T-helper 2 cell (primary cell): ENCODE measurements at places on chromosomes 4 and X.

DNA sequence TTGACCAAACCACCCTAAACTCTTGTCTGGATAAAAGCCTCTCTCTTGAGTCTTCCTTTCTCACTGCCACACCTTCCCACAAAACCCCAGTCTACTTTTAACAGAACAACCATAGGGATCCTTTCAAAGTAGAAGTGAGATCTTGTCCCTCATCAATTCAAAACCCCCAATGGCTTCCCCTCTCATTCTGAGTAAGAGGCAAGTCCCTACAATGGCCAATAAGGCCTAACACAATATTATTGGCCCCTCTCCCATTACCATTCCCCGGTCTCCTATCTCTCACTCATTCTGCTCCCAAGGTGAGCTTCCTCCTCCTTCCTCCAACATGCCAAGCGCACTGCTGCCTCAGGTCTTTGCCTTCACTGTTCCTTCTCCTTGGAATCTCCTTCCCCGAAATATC lies 57.1 kb downstream of the REELD1 start:
- no peak for DNase-seq

- peak; percentile 54 for DNase-seq
Observed at GRCh38 chr4:75848891-75849290, 53.4 kb downstream of the PPEF2 start.

GRCh38 chr4:41665636-41666207 lies 82.8 kb downstream of the PHOX2B start:
- no peak for DNase-seq

DNA sequence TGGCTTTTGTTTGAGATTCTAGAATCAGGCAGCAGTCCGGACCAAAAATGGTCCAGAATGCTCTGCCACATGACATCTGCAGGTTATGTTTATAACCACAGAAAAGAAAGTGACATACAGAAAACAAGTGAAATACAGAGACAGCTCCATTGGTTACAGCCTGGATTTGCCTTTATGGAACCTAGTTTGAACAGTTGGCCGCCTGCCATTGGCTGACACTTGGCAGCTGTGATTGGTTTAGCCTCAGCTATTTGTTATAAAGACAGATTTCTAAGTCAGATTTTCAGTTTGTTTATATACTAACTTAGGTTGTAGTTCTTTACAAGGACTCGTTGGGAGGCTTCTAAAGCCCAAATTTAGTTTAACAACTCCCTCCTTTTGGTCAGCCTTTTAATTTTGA lies 40.8 kb upstream of the IL9R start:
- DNase-seq: no peak

- no peak for DNase-seq
Observed at GRCh38 chr4:74203467-74203866, 45.5 kb downstream of the MTHFD2L start.

DNA sequence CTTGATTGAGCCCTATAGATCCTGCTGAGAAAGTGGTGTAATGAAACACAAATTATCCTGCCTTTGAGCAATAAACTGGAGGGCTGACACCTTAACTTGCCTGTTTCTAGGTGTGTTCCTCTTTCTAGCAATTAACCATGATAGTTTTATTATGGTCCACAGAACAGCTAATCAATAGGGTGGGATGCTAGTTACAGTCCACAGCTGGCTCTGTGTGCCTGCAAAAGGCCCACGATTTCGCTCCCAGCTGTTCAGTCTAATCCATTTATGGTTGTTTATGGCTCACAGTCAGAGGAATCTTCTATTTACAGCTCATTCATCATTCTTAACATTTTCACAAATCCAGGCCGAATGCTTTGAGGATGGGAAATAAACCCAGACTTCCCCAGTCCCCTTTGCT lies 674.9 kb downstream of the SMARCA1 start:
- DNase-seq: no peak

GRCh38 chr4:8938137-8938536 lies 66.5 kb upstream of the HMX1 start:
- no peak for DNase-seq

DNA sequence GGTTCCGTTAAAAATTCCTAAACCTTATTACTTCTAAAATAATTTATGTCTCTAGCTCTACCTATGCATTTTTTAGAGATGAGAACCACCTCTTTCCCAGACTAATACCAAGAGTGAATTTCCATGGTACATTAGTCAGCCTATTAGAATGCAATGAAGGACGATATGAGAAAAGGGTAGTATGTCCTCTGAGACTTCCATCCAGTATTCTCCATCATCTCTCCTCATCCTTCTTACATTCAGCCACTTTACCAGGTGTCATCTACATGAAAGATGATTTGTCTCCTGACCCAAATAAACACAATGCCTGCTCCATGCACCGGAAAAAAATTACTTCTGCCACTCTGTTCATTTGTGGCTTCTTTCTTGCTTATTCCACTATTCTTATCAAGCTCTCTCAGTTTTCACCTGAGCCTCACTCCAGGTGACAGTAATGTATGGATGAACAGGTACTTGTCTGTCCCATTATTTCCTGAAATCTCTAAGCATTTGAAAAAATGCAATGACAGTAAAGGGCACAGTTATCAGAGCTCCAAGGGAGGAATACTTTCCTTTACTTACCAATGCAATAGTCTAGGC lies 97.9 kb downstream of the MAB21L2 start:
- no peak for DNase-seq

- no peak for DNase-seq
Observed at GRCh38 chrX:7045238-7045955, 102.1 kb upstream of the STS start.

- DNase-seq: peak; percentile 2
Observed at GRCh38 chr4:92387459-92388069, 83.8 kb downstream of the GRID2 start.

DNA sequence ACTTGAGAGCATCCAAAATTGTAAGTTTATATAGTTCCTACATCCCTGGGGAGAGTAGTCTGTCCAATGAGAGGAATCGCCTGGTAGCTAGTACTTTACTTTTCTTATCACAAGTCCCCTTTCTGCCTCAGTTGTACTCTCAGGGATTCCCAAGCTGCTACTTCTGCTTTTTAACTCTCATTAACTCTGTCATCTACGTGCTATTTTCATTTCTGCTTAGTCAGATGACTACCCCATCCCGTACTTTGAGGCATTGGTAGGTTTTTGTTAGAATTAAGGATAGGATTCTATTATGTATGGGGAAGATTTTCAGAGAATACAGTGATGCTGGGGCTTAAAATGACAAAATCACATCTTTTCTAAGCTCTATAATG lies 24.7 kb downstream of the RBPJ start:
- DNase-seq: no peak

GRCh38 chr4:24024605-24025004 lies 134.8 kb upstream of the PPARGC1A start:
- DNase-seq: no peak

DNA sequence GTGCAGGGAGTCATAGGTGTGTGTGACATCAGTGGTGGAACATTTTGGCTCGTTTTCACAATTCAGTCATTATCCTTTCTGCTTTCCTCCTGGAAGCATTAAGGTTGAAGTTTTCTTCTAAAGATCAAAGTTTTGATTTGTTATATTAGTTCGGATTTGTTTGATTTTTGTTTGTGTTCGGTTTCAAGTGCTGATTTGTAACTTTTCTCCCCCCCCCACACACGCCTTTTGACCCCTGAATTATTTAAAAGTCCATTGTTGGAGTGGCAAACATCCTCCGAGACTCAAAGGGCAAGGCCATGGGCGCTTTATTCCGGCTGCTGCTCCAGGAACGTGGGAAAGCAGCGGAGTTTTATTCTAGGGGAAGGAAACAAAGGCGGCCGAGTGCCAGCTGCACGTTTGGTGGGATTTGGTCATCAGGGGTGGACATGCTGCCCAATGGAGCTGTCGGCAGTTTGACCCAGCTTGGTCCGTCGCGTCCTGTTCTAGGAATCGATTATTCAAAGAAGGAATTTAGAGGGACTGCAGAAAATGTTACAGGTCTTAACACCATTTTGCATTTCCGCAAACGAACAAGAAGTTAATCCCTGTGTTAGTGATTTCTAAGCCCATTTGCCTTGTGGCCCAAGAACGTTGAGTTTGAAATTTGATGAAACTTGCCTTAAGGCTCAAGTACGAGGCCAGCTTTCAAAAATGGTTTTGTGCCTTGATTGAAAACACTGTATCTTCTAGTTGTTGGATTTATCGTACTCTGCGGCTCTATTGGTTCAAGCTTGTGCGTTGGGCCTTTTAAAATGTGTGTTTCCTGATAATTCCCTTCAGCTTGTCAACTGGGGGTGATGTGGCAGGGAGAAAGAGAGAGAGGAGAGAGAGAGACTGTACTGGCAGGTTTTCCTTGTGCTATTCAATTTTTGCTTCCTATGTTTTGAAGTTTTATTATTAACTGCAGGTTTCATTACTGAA lies 565 bp upstream of the ZNF41 start:
- DNase-seq: no peak

GRCh38 chrX:41538707-41539106 lies 91.6 kb downstream of the NYX start:
- no peak for DNase-seq

- DNase-seq: no peak
Observed at GRCh38 chr4:184528051-184528450, 53.7 kb upstream of the IRF2 start.

- no peak for DNase-seq
Observed at GRCh38 chrX:114272096-114272686, 311.7 kb upstream of the HTR2C start.

DNA sequence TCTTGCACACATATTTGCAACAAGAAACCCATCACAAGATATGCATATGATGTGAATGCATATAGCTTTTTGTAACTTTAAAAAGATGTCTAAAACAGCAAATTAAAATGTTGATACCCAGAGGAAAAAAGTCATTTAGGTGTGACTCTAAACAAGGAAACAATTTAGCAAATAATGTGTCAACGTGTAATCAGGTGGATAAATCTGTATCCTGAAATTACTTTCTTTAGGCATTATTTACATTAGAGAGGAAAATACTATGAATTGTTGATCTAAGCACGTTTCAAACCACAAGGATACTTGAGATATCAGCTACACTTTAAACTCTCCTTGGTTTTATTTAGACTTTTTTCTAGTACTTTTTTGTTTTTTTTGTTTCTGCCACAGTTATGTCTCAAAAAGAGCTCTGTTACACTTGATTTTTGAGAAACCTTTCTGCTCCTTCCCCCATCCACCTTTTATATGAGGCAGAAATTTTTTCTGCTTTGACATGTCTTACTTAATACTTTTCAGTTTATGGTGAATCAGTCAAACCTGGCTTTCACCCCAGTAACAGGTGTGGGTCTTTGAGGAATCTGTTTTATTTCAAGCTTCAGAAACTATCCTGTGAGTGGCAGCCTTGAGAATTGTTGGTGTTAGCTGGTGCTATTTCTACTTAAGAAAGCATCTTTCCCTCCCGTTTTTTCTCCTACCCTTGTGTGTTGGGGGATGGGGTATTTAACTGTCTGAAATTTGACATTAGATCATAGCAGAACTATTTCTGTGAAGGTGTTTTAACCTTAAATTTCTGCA lies 1.9 kb downstream of the NPNT start:
- DNase-seq: no peak

DNA sequence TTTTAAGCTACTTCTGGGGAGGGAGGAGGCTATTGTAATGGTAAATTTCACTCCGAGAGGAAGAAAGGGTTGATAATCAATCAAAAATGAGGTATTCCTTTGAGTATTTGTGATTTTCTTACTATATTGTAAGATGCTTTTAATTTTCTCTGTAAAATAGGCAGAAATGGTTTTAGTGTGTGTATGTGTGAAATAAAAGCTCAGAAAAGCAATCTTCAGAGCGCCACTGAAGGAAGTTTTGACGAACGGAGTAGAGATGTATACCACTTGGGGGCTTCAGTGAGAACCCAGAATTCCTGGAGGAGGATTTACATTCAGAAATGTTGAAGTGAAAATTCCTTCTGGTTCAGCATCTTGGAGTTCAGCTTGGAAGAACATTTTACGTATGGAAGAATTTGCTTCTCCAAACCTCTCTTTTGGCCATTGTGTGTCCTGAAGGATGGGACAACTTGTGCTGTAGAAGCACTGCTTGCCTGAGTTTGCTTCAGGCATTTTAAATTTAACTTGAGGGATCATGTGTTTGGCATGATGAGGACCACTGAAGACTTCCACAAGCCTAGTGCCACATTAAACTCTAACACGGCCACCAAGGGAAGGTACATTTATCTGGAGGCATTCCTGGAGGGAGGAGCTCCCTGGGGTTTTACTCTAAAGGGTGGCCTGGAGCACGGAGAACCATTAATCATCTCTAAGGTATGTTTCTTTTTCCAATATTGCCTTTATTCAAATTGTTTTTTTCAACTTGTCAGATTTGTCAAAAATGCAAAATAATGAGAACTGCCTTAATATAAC lies 695 bp downstream of the SHROOM3 start:
- DNase-seq: no peak

DNA sequence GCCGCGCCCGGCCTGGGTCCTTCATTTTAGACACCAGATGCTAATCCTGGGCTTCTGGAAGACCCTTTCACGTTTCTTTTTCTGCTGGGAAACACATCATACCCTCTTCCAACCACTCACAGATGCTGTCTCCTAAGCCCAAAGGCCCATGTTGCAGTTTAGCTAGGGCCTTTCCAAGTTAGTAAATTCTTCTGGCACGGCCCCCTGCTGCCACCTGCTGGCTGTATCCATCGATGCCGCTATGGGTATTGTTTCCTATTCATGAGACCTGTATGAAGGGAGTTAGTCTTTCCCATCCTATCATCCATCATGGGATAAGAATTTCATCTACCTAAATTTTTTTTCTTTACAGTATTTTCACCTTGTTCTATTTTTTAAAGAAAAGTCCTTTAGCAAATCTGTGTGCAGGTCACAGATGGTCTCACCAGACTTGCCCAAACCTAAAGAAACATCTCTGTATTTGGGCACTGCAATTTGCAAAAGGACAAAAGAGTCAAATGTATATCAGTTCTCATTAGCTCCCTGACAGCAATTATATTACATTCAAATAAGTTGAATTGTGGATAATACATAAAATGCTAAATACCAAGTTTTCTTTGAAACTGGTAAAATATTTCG lies 37.8 kb upstream of the SLC9A7 start:
- peak; percentile 24 for DNase-seq

- no peak for DNase-seq
Observed at GRCh38 chr4:76376534-76376933, 44.4 kb downstream of the CCDC158 start.

DNA sequence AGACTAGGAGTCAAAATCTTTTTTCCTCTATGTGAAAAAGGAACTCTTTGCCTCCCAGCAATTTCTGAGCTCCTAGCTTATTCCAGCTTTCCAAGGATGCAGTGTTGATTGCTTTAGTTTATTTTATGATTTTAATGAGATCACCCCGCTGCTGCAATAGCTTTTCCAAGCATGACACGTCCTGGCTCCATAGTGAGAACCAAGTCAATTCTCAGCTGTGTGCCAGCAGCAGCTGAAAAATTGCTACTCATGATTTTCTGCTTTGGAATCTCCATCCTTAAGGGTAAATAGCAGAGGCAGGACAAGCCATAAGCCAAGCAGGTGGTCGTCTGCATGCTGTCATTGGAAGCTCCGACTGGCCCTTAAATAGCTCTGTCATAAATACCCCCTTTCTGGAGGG lies 64.5 kb downstream of the FTHL17 start:
- DNase-seq: no peak

DNA sequence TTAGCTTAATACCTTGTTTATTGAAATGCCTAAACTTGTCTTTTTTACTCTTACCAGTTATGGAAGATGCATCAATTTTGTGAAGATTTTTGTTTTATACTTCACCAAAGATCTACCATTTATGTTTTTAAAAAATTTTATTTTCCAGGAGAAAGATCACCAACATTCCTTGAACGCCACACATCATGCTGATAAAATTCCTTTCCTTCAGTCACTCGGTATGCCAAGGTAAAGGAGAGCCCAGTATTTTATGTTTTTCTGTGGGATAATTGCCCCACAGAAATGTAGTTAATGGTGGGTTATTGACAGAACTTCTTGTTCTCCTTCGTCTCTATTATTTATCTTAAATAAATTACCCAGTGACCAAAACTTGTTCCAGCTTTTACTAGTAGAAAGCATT lies 217.0 kb downstream of the GC start:
- no peak for DNase-seq
